Activated T-helper 1 cell treated with Interleukin-2 at 50 U/mL for 16 hours (primary cell): ENCODE measurements at places on chromosomes 2 and 18.

DNA sequence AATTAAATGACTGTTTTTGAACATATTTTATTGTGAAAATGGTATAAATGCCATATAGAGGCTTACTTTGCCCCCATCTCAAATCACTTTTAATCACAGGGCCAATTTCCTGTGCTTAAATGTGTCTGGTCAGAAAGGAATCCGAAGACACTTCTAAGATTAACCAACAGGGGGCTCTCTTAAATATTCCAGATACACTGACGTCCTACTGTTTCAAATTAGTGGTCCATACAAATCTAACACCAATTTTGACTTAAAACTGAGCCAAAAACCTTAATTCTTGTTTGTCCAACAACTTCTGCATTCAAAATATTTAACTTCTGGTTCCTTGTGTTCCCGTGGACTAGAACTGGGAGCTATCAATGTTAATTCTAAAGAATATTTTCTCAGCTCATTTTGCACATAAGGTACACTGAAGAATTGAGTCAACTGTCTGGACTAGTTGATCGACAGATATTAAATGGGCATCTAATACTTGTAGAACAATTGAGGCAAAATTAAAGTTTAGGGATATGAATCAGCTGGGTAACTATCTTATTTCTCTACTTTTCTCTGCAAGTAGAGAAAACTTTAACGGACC is 557.5 kb downstream of the ARHGAP15 start:
- DNase-seq: no peak

DNA sequence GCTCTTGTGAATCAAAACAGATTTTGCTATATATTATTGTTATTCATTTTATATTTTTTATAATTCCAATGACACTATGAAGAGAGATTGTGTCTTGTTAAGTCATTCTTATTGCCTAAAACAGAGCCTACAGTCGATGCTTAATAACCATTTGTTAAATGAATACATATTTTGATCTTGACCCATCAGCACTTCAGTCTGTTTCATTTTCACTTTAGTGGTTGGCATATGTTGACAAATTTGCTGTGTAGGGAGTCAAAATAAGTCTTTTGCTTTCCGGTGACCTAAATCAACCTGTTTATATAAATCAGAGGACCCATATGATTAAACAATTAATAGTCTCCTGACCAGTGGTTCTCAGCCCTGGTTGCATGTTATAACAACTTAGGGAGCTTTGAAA is 97.1 kb downstream of the TXNL1 start:
- DNase-seq: no peak

- DNase-seq: no peak
Measured at GRCh38 chr18:11567396-11567795, 42.0 kb upstream of the SLC35G4 start.

DNA sequence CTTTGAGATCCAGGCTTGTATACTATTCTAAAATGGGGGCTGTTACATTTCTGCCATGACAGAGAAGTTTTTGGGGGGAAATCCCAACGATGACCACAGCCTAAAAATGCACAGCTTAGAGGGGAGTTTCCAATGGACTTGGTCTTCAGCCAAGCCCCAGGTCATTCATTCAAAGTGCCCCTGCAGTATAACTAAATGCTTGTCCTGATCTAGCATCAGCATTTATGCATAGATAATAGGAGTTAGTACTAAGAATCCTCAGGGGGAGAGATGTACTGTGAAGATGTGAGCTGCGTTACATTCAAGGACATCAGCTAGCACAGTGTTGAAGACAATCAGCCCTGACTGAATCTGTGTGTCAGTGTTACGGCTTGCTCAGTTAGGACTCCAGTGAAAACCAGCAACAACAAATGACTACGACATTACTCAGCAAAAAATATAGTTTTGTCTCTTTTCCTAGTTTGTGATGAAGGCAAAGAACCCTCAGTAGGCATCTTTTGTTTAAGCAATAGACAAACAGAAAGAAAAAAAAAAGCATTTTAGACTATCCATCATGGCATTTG is 160.9 kb downstream of the ZEB2 start:
- no peak for DNase-seq

- DNase-seq: no peak
Measured at GRCh38 chr18:28514699-28515098, 337.8 kb upstream of the CDH2 start.

DNA sequence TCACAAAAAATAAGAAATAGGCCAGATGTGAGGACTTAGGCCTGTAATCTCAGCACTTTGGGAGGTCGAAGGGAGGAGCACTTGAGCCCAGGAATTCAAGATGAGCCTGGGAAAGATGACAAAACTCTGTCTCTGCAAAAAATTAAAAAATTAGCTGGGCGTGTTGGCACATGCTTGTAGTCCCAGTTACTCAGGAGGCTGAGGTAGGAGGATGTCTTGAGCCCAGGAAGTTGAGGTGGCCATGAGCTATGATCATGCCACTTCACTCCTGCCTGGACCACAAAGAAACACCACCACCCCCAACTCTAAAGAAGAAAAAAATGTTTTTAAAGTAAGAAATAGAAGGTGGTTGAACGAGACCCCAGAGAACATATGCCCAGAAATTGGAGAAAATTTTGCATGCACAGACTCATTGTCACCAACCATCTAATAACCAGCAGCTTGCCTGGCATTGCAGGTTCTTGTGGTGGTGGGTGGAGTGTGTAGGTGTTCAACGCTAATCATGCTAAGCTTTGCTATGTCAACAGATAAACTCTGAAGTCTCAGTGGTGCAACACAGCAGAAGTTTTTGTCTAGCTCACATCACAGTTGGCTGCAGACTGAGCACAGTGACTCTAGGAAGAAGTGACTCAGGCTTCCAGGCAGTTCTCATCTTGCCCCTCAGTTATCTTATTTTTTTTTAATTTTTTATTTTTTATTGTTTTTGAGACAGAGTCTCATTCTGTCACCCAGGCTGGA is 18.6 kb downstream of the ARL4C start:
- no peak for DNase-seq

DNA sequence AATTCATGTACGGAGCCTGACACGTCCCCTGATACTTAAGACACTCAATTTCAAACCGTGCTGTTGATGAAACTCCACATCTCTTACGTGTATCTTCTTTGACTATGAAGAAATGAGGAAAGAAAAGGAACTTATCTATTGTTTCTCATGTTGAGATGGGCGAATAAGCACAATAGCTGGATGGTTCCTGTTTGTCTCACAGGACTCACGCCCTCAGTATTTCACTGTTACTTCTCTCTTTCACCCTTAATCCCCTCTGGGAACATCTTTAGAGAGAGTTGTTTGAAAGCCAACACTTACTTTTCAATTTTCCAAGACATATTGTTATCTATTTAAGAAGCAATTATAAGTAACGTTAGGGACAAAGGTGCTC is 99.8 kb downstream of the COPS8 start:
- DNase-seq: no peak

DNA sequence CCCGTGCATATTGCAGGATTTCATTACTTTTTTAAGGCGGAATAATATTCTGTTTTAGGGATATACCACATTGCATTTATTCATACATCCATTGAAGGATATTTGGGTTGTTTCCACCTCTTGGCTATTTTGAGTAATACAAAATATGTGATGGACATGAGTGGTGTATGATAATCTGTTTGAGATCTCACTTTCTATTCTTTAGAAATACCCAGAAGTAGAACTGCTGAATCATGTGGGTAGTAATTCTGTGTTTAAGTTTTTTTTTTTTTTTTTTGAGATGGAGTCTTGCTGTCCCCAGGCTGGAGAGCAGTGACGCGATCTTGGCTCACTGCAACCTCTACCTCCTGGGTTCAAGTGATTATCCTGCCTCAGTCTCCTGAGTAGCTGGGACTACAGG is 201.4 kb downstream of the NYAP2 start:
- DNase-seq: no peak

GRCh38 chr18:72612894-72613533 is 68.9 kb upstream of the CBLN2 start:
- no peak for DNase-seq

DNA sequence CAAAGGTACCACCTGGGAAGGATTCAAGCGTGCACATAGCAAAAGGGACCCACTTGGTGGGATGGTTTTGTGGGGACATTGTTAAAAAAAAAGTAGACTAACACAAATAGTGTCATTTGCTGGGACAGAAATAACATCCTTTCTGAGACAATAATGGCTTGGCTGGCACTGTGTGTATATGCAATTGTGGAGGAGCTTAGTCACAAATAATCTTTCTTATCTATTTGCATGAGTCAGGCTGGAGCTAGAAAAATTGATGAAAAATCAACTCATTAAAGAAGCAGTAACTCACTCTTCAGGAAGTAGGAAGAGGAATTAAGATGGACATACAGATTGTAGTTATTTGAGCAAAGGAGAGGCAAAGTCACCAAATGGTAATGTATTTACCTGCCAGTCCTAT is 29.5 kb upstream of the ITGB6 start:
- no peak for DNase-seq

DNA sequence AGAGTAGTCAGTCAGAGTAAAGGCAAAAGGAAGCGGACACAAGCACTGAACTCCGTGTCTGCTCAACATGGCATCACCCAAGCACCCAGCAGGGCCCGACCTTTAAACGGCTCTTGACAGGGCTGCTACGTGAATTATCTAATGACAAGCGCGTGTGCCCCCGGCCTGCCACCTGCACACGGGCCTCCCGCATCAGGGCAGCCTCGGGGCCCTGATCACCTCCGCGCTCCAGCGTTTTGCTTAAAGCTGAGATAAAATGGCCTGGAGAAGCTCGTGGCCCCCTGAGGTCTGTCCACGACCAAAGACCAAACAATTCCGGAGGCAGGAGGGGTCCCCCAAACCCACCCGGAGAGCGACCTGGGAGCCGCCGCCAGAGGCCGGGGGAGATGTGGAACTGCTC is 376 bp downstream of the NDUFA10 start:
- no peak for DNase-seq

GRCh38 chr2:152098496-152099366 is at the start of gene CACNB4:
TSS of gene CACNB4 (minus strand) at chr2:152099044.
- DNase-seq: no peak

- no peak for DNase-seq
Measured at GRCh38 chr2:143608758-143609157, 479.5 kb downstream of the ARHGAP15 start.

DNA sequence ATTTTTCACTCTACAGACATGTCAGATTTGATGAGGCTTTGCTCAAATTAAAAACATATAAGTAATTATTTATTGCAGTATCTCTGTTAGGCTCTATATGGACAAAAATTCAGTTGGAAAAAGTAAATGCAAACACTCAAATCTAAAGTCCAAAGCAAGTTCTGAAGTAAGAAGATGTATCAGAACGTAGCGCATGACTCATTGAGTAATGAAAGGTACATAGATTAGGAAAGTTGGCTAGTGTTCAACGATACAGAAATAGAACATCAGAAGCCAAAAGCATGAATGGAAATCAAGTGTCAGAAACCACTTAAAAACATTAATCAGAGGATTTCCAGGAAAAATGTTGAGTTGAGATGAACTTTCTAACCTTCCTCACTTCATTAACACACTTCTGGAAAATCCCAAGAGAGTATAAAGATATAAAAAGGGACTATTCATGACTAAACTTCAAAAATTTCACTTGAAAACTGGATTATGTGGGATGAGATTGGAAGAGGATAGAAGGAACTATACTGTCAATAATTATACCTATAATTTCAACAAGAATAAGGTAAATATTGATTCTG is 494.1 kb downstream of the LRRTM4 start:
- no peak for DNase-seq

GRCh38 chr2:127426501-127427354 is 8.5 kb downstream of the PROC start:
- no peak for DNase-seq

DNA sequence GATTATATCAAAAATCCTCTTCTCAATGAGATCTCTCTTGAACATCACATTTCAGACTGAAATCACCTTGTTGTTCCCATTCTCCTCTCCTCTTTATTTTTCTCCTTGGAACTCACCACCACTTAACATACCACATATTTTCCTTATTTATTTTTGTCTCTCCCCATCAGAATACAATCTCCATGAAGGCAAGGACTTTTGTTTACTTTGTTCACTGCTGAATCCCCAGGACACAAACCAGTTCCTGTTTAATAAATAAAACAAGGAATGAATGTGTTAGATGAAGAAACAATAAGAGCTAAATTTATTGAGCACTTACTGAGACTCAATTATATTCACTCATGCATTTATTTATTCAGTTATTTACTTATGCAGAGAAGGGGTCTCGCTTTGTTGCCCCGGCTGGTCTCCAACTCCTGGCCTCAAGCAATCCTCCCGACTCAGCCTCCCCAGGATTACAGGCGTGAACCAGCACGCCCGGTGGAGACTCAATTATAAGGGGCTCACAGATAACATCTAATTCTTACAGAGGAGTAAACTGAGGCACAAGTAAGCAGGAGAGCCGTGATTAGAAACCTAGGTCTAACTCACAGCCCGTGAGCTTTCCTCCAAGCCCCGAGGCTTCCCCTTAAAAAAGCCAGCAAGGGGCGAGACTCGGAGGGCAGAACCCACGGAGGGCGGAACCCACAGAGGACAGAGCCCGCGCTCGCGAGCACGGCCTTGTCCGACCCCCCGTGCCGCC is 616 bp upstream of the TAF1B start:
- DNase-seq: no peak

- no peak for DNase-seq
Measured at GRCh38 chr2:239264492-239264837, 136.4 kb downstream of the HDAC4 start.

DNA sequence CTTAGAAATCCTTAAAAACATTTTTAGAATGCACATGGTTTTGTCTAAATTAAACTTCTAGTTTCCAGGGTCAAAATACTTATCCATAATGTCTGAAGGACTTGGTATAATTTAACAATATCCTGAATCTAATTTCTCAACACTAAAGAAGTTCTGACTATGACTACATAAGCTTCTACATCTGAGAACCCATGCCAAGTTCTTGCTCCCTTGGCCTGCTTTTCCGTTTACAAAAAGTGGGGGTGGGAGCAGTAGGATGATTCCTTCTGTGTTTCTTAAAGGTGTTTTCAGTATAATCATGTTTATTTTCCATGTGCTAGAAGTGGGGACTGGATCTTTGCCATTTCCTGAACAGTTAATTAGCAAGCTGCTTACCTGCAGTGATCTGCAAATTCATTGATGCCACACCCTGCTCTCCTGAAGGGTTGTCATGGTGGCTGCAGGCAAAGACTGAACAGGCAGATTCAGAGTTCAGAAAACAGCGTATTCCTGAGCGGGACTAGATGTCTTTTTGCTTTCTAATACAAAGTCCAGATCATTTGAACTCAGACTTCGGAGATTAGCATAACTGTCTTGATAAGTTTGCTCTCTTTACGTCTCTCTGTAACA is 36.2 kb downstream of the ADNP2 start:
- DNase-seq: no peak

DNA sequence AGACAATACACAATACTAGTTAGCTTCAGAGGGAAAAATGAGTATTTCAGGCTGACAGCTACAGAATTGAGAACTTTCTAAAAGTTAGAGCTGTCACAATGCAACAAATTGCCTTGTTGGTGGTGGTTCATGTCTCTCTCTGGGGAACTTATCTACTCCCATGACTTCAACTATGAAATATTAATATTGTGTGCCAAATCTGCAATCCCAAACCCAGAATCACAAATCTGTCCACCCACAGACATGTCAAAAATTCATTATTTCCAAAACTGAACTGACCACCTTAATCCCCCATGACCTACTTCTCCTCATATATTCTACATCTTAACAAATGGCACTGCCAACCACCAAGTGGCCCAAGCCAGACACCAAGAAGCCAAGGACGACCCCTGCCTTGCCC is 143.5 kb downstream of the TCF4 start:
- DNase-seq: no peak

- DNase-seq: no peak
Measured at GRCh38 chr2:227117027-227117426, 47.0 kb downstream of the COL4A4 start.
